ENCODE measurements at places on chromosomes 16 and 17.

- no peak for DNase-seq
Observed at GRCh38 chr16:29968205-29968604, 5.5 kb upstream of the TAOK2 start.

- no peak for DNase-seq
Observed at GRCh38 chr16:9055661-9056060, 35.8 kb upstream of the HAPSTR1 start.

DNA sequence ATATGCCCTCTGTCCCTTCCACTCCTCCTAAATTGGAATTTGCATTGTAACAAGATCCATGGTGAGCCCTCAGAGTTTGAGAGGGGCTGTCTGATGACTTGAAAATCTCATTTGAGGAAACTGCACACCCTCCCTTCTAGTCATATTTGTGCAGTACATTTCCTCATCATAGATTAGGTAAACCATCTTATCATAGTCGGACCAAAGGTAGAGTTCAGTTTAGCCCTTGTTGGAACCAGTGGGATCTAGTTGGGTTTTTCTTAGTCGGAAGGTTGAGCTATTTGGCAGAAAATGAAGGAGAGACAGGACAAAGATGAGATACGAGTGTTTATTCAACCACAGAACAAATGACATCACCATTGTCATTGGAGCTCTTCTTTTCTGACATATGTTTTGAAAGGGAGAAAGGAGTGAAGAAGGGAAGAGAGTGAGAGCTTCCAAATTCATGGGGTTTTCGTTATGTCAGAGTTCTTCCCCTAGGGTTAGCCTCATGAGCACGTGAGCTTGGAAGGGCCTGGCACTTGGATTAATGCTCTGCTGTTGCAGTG is 15.8 kb upstream of the KRT20 start:
- no peak for DNase-seq

- peak; percentile 56 for DNase-seq
Observed at GRCh38 chr16:87062569-87063442, 254.4 kb downstream of the C16orf95 start.

DNA sequence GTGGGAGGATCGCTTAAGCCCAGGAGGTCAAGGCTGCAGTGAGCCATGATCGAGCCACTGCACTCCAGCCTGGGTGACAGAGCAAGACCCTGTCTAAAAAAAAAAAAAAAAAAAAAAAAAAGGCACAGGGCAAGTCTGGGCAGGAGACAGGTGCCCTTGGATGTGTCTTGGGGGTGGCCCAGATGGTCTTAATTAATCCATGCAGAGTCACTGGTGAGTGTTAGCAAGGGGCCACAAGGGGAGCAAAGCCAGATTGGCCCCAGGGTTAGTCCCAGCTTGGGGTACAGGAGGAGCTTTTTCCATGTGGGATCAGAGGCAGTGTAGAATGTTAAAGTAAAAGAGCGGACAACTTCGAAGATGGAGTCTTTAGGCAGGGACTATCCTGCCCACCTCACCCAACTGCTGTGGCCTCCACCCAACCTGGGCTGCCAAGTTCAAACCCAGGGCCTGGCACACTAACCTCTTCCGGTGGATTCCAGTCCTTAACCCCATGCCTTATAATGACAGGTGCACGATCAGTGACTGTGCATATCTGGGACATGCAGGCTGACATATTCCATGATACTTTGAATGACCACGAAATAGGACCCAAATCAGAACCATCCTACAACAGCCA is 32.2 kb upstream of the MFSD6L start:
- no peak for DNase-seq

DNA sequence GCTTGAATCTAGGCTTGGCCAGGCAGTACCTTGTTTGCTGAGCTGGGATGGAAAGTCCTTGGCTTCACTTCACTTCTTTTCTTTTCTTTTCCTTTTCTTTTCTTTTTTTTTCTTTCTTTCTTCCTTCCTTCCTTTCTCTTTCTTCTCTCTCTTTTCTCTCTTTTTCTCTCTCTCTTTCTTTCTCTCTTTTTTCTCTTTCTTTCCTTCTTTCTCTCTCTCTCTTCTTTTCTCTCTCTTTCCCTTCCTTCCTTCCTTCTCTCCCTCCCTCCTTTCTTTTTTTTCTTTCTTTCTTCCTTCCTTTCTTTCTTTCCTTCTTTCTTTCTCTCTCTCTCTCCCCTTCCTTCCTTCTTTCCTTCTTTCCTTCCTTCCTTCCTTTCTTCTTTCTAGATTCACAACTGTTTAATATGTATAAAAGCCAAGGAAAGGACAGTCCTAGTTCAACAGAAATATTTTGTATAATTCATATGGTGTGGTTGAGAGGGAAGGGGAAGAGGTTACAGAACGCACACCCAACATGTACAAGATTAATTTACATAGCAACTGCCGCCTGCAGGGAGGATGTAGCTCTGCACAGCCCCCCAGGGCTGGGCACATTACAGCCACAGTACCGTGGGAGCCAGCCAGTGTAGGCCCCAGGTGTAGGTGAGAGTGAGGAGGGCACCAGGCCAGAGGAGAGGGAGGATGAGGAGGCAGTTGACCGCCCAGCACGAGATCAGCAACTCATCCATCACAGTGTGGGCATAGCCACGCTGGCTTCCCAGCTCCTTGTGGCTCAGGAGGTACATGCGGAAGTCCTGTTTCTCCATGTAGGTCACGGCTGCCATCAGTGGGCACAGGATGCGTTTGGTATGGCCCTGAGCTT is 9.7 kb upstream of the ITGB3 start:
- no peak for DNase-seq

DNA sequence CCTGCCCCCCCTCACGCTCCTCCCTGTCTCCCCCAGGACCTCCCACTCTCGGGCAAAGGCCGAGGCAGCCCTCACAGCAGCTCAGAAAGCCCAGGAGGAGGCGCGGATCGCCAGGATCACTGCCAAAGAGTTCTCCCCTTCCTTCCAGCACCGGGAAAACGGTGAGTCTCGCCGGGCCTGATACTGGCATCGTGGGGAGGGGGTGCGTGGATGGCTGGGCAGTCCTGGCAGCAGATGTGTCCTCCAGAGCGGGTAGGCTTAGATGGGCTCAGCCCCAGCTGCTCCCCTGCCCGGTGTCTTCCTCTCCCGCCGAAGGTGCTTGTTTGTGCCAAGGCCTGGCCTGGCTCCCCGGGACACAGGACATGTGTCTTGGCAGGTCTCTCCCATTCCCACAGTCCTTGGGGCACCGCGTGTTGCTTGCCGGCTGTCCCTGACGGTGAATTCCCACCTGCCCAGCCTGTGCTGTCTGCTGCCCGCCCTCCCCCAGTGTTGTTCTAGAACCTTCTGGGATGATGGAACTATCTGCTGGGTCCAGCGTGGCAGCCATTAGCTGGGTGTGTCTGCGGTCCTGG is 81.6 kb downstream of the KLHDC4 start:
- DNase-seq, result no peak
